ENCODE measurements at places on chromosomes 16 and 17. TPM values are rescaled to one million over a fixed set of nuclear protein-coding genes. Genes with fewer than 3 reads are reported as not detected.

DNA sequence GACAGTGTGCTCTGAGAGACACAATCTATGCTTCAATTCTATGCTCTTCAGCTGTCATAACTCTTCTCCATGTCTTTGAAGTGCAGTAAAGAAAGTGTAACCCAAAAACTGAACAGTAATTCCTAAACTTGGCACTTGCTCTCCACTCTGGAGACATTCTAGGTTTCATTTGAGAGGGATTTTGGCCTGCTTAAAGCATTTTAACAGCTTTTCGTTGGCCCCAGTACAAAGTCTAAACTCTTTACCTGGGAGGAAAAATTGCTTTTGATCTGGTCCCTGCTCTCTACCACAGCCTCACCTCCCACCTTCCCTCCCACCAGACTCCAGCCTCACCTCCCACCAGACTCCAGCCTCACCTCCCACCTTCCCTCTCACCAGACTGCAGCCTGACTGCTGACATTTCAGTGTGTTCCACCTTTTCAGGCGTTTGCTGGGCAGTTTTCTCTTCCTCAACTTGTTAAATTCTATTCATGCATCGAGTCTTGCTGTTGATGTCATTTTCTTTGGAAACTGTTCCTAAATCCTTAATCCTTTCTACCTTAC, 132.6 kb downstream of the RPTOR start:
- DNase-seq = no peak

LGALS9 gene
- 581 TPM for polyA plus RNA-seq

DNA sequence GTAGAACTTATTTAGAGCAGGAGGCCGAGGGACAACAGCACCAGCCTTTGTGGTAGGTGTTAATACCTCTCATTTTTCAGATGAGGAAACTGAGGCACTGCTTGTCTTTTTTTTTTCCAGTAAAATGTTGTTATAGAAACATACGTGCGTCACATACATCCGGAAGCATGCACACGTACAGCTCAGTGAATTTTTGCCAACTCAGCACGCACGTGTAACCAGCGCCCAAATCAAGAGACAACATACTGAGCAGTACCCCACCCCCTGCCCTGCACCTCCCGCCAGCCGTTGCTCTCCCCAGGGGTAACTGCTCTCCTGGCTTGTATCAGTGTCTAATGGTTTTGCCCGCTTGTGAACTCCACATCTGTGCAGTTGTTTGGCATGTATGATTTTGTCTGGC, 92.0 kb downstream of the CMIP start:
- DNase-seq = no peak

- DNase-seq = no peak
Measured at GRCh38 chr17:19753661-19754463, 5.8 kb upstream of the ALDH3A1 start.

GRCh38 chr17:21390294-21390693, 14.1 kb downstream of the KCNJ12 start:
- DNase-seq = no peak

TRPV2 gene
- 57.6 TPM for polyA plus RNA-seq
